ENCODE measurements at places on chromosomes 12 and 14. TPM values are rescaled to one million over a fixed set of nuclear protein-coding genes. Genes with fewer than 3 reads are reported as not detected.

Gene RNASE7
- total RNA-seq = not detected

Gene TSPAN19
- 0.66 TPM for total RNA-seq

Gene RNASE3
- total RNA-seq = 3.7 TPM

Gene ERP27
- 0.22 TPM for total RNA-seq

Gene KRT79
- 0.28 TPM for total RNA-seq

Gene ARMH4
- 39.8 TPM for total RNA-seq

Data from spinal cord (tissue), 10 donors.